ENCODE measurements at places on chromosomes 11 and 22.

GRCh38 chr11:90874281-90874680 is 651.4 kb upstream of the CHORDC1 start:
- no peak for DNase-seq

DNA sequence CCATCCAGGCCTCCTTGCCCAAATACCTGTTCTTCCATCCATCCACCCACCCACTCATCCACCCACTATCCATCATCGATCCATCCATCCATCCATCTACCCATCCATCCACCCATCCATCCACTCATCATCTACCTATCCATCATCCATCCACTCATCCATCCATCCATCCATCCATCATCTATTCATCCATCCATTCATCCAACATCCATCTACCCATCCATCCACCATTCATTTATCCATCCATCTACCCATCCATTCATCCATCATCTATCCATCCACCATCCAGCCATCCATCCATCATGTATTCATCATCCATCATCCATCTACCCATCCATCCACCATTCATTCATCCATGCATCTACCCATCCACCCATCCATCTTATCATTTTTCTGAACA is 413.2 kb downstream of the CTTN start:
- DNase-seq: no peak

GRCh38 chr11:73637012-73637411 is 9.4 kb upstream of the PLEKHB1 start:
- no peak for DNase-seq

GRCh38 chr11:112315057-112315720 is 54.5 kb upstream of the PLET1 start:
- DNase-seq: no peak

DNA sequence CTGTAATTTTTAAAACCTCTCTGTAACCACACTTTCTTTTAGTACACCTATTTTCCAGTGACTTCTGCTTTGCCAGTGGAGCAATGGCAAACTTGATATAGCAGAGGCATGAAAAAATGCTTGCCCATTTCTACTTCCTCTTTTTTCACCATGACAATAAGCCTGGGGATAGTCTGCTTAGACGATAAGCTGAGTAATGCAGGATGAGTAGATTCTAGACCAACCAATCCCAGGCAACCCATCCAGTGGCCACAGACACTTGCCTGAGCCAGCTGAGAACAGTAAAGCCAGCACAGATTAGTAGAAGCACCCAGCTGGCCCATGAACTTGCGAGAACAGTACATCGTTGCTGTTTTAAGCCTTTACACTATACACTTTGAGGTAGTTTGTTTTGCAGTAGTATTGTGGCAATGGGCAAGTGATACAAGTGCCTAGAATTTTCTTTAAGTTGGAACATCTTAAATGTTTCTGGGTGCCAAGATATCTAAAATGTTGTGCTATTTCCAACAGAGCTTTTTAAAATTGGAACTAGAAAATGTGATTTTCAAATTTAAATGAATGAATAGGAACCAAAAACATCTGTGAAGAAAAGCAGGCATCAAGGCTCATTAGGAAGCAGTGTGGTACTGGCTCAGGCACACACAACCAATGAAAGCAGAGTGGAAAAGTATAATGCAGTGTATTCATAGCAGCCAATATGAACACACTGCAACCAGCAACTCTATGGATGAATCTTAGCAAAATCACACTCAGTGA is 37.7 kb downstream of the DDI1 start:
- peak; percentile 52 for DNase-seq

DNA sequence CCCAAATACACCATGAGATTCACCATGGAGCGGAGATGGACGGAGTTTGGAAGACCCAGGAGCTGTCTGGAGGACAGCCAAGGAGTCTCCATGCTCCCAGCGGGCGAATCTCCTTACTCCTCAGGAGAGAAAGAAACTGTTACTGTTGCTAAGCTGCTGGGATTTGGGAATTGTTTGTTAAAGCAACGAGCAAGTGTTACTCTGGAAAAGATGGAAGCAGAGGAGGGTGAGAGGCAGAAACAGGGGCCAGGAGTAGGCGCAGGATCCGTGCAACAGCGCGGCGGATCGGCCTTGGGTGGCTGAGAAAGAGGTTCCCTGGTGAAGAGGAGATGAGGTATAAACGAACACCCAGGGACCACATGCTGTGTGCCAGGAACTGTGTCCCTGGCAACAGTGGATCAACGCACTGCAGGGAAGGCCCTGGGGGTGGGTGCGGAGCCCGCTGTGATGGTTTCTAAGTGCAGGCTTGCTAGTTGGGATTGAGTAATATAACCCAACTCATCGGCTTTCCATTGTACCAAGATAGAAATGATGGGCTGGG is 1436.4 kb downstream of the BRD1 start:
- no peak for DNase-seq

DNA sequence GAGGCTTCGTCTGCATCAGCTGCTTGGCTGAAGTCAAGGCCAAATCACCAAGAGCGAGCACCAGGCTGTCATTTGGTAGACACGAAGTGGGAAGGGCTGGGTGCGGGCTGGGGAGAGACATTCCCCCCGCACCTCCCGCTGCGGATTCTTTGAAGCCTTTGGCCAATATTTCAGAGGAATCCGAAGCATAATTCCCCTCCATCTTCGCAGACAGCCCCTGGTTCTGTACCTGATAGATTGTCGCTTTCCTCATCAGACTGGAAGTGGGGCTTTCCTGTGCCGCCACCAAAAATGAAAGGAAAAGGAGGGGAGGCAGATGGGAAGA is 15.3 kb downstream of the BLID start:
- no peak for DNase-seq

- DNase-seq: no peak
Measured at GRCh38 chr11:21552911-21553310, 640.0 kb upstream of the ANO5 start.

DNA sequence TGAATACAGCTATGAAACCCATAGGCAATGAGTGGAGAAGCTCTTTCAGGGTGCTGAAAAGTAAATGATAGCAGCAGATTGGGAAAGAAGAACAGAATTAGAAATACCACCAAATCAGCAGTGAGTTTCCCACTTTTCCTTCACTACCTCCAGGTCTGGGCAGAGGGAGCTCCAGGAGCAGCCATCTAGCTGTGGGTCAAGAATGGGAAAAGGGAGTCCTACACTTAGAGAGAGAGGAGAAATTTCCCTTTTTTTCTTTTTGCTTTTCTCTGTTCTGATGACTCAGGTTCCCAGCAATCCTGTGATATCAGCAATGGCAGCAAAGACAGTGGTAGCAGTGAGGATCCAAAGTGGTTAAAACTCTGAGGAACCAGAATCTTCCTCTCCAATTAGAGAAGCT is 263.9 kb downstream of the NXPE2 start:
- no peak for DNase-seq

- no peak for DNase-seq
Measured at GRCh38 chr11:76566811-76567210, 103.7 kb downstream of the LRRC32 start.

DNA sequence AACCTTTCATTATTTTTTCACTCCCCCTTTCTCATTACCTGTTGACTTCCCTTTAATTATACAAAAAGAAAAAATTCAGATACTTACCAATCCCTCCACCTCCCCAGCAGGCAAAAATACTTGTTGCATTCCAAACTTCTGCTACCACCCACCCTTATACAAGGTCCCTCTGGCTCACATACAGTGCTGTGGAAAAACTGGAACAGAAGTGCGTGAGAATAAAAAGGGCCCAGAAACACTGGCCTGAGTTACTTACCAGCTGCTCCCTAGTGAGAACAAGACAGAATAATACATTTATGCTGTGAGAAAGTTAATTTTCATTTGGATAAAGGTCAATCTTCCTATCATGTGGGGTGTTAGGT is 46.9 kb upstream of the RAPSN start:
- no peak for DNase-seq

DNA sequence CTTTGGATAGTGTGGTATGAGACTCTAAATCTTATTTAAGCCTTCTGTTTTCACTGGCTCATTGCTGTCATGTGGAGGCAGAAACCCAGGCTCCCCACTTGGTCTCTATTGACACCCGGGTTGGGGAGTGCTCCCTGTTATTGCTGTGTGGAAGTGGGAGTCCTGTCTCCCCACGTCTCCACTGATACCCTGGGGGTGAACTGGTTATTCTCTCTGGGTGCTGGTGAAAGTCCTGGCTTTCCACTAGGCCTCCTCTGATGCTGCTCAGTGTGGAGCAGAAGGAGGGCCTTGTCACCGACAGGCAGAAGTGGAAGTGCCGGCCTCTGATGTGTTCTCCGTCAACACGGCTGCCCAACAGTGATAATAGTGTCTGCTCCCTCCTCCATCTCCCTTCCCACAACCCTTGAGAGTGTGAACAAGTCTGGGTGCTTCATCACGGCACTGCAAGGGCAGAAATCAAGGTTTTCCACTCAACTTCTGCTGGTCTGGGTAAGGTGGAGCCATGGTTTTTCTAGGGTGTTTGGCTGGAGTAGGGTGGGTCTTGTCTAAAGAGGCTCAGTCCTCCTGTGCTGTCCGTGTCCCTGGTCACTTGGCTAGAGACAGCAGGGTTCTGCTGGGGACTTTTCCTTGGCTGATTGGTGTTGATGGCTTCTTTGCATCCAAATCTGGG is 240.7 kb upstream of the B3GAT1 start:
- DNase-seq: no peak

GRCh38 chr22:43377896-43378704 is 33.7 kb upstream of the MPPED1 start:
- no peak for DNase-seq

- DNase-seq: no peak
Measured at GRCh38 chr11:44983786-44984185, 33.1 kb upstream of the TP53I11 start.

DNA sequence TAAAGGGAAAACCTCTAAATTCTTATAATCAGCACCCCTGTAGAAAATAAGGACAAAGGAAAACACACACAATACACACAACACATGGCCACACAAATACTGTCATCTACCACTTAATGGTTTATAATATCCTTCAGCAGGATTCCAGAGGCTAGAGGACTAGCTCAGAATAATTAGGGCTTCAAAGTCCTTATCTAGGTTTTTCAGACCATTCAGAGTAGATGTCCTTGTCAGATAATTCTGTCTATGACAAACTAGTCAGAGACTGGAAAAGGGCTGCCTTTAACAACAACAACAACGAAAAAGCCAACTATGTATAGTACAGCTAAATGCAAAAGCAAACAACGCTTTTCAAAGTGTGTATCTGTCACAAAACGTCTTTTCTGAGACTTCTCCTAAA is 456.5 kb upstream of the CNTN5 start:
- DNase-seq: no peak

- DNase-seq: no peak
Measured at GRCh38 chr11:69075421-69076128, 26.8 kb downstream of the TPCN2 start.

- DNase-seq: no peak
Measured at GRCh38 chr22:33853200-33854097, 66.8 kb downstream of the LARGE1 start.

GRCh38 chr22:24426851-24427499 is 424 bp upstream of the ADORA2A start:
- DNase-seq: no peak

GRCh38 chr22:34973016-34973415 is 92.9 kb upstream of the ISX start:
- no peak for DNase-seq

GRCh38 chr11:131186629-131187101 is 183.8 kb upstream of the NTM start:
- DNase-seq: peak; percentile 24

GRCh38 chr11:12150831-12151382 is 40.5 kb downstream of the MICAL2 start:
- DNase-seq: no peak

GRCh38 chr11:44338698-44339529 is 29.0 kb upstream of the ALX4 start:
- no peak for DNase-seq

GRCh38 chr11:10322401-10322800 is 17.5 kb downstream of the ADM start:
- DNase-seq: no peak

DNA sequence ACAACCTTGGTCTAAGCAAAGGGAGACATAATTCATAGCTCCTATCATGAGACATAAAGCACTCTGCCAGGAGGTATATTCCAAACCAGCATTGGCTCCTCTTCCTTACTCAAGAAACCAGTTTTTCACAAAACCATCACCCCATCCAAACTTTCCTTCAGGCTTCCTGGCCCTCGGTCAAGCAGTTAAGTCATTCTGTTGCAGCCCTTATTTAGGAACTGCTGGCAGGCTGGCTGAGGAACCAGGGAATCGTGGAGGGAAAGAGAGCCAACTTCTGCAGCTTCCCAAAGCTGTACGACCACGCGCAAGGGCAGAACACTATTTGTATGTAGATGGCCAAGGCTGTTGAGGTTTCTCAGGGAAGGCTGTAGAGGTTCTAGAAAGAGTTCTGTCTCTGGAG is 680 bp downstream of the IFT46 start:
- no peak for DNase-seq

- DNase-seq: peak; percentile 71
Measured at GRCh38 chr22:37314315-37315074, 32.2 kb downstream of the CYTH4 start.

GRCh38 chr11:6258571-6259081 is 1.0 kb upstream of the CCKBR start:
- no peak for DNase-seq

DNA sequence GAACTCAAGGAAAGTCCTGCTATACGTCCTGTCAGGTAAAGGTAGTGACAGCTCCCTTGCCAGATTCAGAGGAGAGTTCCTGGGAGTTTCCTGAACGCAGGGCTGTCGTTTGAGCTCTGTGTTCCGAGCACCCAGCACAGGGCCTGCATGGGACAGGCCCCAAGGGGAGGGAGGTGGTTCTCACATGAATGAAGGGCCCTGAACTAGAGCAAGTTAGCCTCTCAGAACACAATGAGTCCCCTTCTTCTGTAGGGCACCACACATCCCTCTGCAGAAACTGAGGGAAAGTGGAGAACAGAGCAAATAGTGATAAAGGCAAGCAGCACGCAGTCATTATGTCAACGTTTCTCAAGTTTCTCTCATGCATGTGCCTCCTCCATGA is 35.3 kb downstream of the NEU3 start:
- no peak for DNase-seq

DNA sequence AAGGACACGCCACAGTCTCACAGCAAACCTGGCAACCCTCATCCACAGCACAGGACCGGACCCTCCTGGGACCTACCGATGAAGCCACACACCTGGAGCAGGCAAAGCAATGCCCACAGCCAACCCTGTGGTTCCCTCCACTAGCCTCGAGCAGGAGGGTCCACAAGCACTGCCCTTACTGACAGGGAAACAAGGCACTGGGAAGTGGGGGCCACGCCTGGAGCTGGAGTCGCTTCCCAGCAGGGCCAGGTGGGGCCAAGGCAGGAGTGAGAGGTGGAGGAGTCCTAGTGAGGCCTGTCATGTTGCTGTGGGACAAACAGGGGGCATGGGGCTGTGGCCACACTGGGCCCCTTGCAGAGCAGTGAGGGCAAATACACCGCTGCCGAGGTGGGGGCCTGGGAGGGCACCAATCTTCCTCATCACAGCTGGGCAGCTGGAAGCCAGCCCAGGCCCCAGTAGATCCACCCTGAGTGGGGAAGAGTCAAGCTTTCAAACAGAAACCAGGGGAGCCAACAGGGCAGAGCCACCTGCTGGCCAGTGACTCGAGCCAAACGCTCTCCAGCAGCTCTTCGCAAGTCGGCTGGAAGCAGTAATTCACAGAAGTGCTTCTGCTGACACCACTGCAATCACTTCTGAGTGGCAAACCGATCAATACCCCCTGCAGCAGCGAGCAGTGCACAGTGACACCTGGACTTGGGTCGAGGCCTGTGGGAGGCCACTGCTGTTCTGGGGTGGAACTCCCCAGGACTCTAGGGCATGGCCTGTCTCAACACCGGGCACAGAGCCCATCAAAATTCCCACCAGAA is 13.7 kb downstream of the SULT4A1 start:
- DNase-seq: no peak
